CD4-positive, alpha-beta T cell treated with Interleukin-2 at 100 ng/mL for 4 hours (primary cell): ENCODE measurements at places on chromosomes 1 and 21.

DNA sequence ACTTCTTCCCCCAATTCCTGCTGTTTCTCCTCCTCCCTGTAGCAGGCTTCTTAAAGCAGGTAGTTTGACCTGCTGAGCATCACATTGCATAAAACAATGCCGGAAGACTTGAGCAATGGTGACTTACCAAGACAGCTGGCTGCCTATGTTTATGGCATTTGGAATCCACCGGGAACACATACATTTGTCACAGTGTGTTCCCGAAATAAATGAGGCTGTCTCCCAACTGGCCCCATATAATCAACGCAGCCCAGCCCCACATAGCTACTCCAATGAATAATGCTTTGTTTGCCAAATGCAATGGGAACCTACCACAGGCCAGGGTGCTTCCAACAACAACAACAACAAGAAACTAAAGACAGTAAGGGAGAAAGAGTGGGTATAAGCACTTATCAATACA, 186.1 kb upstream of the MAP1LC3C start:
- no peak for DNase-seq

GRCh38 chr21:29022166-29022565, 2.3 kb upstream of the USP16 start:
- peak; percentile 31 for DNase-seq

GRCh38 chr1:43035821-43036741, 77.4 kb upstream of the SLC2A1 start:
- DNase-seq = no peak

DNA sequence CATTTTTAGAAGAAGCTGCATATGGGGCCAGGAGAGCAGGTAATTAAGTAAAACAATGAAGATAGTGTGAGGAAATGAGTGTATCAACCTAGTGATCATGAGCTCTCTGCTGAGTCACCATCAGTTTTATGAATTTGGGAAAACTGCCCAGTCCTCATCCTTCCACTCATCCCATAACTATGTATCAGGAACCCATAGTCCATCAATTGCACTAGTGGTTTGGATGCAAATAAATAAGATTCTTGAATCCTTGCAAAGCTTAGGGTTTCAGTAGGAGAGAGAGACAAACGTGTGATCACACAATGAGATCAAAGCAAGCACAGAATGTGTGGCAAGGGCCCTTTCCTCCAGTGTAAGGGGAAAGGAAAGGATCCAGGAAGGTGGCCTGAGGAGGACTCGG, 145.6 kb downstream of the ZZZ3 start:
- DNase-seq = no peak

GRCh38 chr1:185279571-185279970, 37.5 kb downstream of the IVNS1ABP start:
- DNase-seq = no peak

DNA sequence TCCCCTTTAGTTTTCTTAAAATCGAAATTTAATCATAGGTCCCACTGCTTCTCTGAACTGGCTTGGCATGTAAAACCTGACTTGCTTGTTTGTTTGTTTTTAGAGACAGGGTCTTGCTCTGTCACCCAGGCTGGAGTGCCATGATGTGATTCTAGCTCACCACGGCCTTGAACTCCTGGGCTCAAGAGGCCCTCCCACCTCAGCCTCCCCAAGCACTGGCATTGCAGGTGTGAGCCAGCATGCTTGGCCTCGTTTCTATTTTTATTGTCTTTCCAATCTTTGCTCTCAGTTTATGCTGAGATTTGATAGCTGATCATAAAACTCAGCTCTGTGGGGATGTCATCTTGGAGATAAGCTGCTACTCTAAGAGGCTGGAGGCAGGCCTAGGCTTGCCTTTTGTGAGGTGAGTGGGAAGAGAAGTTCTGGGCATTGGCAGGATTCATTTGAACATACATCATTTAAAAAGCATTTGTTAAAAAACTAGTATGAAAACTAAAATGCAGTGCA, 51.5 kb upstream of the GCLM start:
- no peak for DNase-seq

- DNase-seq = no peak
These were observed 35.1 kb downstream of the LRRC42 start for GRCh38 chr1:53981220-53981619.

DNA sequence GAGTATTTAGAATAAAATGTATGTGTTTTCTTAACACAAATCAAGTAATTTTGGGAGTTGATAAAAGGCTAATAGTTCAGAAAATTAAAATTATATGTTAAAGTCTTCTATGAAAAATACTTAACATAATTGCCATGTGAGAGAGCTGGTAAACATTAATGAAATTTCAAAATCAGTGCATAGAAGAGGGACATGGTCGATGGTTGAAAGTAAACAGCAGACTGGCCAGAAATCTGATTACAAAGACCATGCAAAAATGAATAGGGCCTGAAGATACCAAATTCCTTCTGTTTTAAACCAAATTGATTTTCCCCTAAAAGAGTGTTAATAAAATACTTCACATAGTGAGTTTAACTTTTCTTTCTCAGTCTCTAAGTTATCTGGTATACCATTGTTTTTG, 128.3 kb downstream of the GABPA start:
- DNase-seq = no peak

DNA sequence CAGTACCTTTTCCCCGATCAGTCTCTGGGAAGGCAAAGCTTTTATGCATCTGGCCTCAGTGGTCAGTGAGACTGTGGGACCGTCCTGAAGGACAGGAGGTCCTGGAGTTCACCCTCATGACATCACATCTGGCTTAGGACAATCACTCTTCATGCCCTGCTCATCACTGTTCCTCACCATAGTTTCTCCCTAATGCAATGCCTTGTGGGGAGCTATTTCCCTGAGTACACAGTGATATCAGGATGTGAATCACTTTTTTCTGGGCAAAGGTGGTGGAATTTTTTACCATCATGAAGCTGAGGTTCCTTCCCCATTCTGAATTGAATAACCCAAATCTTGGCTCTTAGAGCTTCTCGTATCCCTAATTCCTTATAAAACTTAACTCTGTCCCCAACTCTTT, 34.8 kb upstream of the CFAP126 start:
- DNase-seq = no peak

DNA sequence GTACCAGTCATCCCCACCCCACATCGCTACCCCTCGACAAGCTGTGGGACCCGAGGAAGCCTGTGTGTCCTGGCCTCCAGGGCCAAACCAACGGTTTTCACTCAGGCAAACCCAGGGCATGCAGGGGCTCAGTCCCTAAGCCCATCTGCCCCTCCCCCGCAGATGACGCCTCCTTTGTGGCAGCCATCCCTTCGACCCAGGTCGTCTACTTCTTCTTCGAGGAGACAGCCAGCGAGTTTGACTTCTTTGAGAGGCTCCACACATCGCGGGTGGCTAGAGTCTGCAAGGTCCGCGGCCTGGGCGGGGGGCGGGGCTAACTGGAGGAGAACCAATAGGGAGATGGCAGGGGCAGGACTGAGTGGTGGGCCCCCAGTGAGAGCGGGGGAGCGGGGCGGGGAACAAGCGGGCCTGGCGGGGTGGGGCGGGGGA, 7.4 kb downstream of the SEMA4A start:
- peak; percentile 59 for DNase-seq

- DNase-seq = no peak
These were observed 78.0 kb upstream of the TNFSF18 start for GRCh38 chr1:173128742-173129141.

DNA sequence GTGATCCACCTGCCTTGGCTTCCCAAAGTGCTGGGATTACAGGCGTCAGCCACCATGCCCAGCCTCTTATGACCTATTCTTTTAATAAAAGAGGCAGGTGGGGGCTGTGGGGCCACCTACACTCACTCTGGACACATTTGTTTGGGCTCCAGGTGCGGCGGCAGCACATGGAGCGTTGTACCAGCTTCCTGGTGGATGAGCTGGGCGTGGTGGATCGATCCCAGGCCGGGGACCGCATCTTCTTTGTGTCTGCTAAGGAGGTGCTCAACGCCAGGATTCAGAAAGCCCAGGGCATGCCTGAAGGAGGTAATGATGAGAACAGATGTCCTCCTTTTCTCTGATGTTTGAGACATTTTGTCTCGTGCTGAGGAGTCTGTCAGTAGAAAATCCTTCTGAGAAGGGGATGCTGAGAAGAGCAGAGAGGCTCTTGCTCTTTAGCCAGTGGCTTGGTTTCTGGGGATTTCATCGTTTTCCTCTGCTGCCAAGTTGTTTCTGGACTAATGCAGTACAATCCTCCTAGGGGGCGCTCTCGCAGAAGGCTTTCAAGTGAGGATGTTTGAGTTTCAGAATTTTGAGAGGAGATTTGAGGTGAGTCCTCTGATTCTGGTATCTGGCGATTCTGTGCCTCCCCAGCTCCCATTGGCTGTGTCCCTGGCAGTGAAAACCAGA, 17.9 kb upstream of the MIIP start:
- DNase-seq = peak; percentile 27

DNA sequence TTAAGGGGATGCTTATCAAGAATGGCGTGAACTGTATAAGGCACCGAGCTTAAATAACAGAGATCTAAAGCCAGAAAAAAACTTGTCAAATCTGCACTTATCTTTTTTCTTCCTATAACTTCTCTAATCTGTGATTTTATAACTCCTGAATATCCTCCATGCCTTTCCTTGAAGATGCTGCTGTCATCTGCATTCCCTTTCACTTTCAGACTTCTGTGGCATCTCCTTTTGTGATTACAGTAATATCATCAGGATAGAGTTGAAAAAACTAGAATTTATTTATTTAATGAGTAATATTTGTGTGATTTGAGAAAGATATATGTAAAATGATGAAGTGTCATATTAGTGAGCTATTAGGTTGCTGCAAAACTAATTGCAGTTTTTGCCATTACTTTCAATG, 357.8 kb upstream of the PTBP2 start:
- no peak for DNase-seq

DNA sequence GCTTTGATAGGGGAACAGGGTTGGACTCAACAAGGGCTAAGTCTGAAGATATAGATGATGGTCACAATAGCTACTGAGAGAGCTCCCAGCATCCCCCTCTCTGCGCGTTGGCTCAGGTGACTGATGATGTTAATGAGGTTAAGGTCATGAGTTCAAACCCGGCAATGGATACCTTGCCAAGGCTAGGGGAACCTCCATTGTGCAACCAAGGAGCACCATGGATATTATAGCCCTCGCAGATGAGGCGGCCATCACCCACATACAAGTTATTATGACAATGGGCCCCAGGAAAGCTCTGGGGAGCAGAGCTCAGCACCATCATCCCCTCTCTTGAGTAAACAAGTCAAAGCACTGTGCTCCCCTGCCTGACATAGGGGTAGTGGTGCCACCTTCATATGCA, 8.2 kb downstream of the KCNA2 start:
- DNase-seq = no peak

DNA sequence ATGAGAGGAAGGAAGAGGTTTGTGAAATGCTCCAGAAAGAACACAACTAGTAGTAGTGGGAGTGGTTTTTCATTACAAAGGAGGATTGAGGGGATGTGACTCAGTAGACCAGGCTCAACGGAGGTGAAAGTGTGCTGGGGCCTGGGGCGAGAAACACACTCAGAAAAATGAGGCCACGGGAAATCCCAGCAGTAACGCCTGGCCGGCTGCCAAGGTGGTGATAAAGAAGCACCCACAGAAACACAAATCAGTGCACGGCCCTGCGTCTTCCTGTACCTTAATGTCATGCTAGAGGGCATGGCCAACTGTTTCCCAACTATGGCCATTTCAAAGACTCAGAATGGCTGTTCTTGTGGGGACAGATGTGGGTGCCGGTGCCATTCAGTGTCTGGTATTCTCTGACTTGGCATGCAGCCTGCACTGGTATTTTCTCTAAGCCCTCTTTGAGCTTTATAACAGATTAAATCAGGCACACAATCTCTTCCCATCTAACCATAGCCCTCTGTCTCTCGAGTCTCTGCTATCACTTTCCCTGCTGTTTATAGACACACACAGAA, 38.2 kb downstream of the URB2 start:
- DNase-seq = peak; percentile 81

DNA sequence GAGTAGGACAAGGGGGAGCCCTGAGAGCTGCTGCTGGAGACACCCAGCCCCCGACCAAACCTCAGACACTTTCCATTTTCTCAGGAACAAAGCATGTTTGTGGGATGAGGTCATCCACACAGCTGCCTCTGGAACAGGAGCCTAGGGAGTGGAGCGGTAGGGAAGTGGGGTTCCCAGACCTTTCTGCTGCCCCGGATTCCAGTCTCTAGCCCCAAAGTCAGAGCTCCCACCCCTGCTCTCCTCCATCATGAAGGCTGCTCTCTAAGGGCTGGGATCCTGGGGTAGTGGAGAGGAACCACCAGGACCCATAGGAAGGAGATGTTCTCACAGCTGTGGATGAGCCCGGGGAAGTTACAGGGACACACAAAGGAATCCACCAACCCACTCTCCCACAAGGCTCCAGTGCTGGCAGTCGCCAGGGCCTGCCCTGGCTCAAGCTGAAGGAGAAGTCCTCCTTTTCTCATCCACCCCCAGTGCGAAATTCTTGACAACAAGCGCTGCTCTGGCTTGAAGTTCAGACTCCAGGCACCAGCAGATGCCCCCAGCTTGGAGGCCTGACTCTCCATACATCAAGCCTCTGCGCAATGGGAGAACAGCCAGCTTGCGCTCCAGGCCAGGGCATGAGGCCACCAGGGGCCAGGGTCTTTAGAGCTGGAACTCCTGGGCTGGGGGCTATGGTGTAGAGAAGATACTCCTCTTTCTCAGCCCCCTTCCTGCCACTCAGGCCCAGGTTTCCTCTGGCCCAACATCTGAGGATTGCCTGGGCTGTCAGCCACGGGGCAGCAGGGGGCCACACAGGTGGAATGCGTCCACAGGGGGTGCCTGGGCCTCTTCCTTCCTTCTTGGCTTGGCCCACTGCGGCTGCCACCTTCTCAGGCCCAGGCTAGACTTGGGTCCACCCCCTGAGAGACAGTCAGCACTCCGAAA, 4.5 kb downstream of the FHL3 start:
- DNase-seq = no peak

DNA sequence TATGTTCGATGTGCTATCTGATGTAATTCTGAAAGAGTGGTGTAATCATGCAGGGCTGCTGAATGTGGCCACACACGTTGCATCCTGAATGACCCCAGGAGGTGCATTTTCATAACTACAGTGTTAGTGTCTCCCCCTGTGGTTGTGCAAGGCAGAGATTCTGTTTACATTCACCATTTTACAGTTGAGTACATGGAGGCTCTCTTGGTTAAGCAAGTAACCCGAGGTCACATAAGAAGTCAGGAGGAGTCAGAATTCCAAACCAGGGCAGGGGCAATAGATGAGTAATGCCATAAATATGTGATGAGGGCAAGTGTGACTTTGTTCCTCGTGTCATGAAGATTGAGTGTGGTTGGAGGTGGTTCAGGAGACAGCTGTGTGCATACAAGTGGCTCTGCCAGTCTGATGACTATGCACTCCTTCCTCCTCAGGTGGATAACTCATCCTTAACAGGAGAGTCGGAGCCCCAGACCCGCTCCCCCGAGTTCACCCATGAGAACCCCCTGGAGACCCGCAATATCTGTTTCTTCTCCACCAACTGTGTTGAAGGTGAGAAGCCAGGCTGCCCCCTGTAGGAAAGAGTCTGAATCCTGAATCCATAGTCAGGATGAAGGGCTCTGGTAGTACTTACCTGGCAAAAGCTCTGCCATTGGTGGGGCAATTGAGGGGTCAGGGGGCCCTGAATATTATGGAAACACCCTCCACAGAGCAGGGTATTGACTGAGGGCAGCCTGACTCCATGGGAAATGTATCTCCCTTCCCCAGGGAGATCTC, 9.3 kb downstream of the ATP1A2 start:
- DNase-seq = no peak

- DNase-seq = no peak
These were observed 88.3 kb downstream of the AK5 start for GRCh38 chr1:77370161-77370560.

GRCh38 chr1:87140831-87141540, 187.7 kb upstream of the LMO4 start:
- no peak for DNase-seq
